SW 1271 (cell line): ENCODE measurements at places on chromosomes 3 and 15.

GRCh38 chr3:106711650-106712049, 665.6 kb upstream of the CCDC54 start:
- DNase-seq, result no peak

DNA sequence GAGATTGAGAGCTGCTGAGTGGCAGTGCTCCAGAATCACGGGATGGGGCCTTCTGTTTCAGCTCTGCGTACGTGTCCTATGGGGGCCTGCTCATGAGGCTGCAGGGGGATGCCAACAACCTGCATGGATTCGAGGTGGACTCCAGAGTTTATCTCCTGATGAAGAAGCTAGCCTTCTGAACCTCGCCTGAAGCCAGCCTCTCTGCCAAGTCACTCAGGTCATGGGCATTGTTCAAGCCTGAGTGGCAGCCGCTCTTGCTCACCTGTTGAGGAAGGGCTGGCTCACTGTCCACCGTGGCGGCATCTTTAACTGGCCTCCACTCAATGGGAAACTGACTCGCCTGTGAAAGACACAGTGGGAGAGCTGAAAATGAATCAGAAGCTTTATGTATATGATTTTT, 6.6 kb downstream of the POLR2H start:
- no peak for DNase-seq

- DNase-seq, result no peak
Observed at GRCh38 chr3:3771094-3771493, 28.1 kb upstream of the LRRN1 start.

DNA sequence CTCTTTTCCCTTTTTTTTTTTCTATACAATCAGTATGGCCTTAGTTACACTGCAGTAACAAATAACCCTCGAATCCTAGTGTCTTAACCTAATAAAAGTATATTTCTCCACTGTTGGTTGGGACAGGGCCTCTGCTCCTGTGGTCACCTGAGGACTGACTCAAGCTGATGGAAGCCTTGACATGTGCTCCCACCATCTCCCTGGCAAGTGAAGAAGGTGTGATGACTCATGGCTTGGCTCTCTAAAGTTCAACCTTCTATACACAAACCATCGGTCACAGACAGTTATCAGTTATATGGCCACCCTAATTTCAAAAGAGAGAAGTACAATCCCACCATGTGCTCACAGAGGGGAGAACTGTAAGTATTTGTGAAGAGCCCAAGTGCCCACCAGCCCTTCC, 65.8 kb upstream of the CACNA2D3 start:
- no peak for DNase-seq

GRCh38 chr3:119628390-119628789, 30.7 kb downstream of the PLA1A start:
- no peak for DNase-seq

- DNase-seq, result no peak
Observed at GRCh38 chr3:52546111-52546901, 9.9 kb downstream of the UQCC5 start.

DNA sequence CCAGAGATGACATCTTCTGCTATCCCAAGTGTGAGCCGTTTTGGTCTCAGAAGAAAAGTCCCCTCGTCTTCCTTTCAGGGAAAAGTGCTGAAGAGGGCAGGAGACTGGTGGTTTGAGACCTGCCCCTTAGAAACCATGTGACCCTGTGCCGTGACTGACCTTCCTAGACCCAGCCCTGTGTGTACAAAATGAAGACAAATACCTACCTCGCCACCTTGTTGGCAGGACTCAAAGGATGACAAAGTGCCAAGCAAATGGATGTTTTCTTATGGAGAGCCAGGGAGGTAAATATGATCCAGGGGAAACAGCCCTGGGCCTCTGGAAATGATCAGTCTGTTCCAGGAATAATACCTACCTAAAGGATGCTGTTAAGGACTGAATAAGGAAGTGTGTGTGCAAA, 41.3 kb downstream of the FAM174B start:
- no peak for DNase-seq

DNA sequence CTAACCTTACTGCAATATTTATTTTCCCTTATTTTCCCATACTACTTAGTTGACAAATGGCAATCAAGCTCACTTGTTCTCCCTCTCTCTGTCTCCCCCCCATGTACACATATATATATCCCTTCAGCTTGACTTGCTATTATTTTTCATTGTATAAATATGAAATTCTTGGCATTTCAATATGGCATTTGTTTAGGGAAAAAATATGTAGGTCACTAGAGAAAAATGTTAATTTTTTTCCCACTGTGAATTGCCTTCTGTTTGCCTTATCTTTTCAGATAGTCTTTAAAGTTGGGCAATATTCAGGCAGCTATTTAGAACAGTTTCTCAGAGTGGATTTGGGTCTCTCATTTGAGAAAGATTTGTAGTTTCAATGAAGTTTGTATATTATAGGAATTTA, 62.8 kb upstream of the UTS2B start:
- no peak for DNase-seq

GRCh38 chr3:120470870-120471269, 20.1 kb upstream of the FSTL1 start:
- no peak for DNase-seq

DNA sequence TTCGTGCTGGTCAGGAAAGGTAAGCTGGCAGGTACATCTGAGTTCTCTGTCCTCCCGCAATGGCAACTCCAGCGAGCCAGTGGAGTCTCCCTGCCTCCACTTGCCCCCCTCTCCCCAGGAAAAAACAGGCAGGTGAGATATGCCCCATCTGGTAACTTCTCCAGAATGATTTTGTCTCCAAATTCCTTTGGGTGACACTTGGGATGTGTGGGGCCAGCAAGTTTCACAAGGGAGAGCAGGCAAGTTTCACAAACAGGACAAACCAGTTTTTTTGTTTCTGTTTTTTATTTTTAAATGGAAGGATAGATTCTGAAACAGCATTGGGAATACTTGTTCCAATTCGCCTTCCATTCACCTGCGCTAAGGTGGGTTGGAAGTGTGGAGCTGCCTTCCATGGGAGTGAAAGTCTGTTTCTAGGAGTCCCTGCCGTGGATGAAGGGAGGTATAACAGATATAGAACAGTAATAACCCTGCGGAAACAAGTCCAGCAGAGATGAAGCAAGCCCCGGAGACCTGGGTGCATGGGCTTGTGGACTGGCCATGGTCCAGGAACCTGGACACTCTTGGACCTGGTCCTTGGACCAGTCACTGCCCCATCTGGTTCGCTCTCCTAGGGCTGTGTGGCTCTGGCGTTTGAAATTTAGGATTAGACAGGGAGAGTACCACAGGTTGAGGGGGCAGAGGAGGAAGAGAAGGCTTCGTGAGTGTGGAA, 22.9 kb upstream of the KIF23 start:
- no peak for DNase-seq

- DNase-seq, result no peak
Observed at GRCh38 chr3:163328680-163329079, 1749.6 kb downstream of the SI start.

- no peak for DNase-seq
Observed at GRCh38 chr15:25173241-25174028, 218.6 kb downstream of the SNRPN start.

- peak; percentile 9 for DNase-seq
Observed at GRCh38 chr3:141305436-141305835, 62.9 kb upstream of the ZBTB38 start.

DNA sequence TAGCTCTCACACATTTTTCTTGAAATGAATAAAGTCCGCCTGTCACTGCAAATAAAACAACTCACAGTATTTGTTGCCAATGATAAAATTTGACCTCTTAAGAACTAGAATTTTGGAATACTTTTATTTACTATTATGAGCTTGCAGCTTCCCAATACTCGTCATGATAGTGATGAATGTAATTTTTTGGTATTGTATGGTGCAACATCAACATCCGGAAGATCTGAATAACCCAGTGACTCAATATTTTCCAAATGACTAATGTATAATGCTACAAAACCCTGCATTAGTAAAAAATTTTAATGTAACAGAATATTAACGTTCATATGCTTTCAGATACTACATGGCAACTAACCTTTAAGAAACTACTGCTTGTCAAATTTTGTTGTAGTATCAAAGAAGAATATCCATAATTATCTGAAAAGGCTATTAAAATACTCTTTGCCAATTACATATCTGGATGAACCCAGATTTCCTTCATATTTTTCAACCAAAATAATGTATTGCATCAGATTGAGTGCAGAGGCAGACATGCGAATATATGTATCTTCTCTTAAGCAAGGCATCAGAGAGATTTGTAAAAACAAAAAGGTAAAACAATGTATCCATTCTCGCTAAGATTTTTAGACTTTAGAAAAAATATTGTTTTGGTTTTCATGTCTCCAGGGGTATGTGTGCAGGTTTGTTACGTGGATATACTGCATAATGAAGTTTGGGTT, 95.3 kb downstream of the IGF2BP2 start:
- peak; percentile 58 for DNase-seq

- DNase-seq, result no peak
Observed at GRCh38 chr15:33738941-33739664, 229.2 kb upstream of the CHRM5 start.

- DNase-seq, result no peak
Observed at GRCh38 chr3:185779461-185779860, 45.4 kb downstream of the IGF2BP2 start.

- no peak for DNase-seq
Observed at GRCh38 chr15:89829616-89830440, 15.2 kb upstream of the ANPEP start.

DNA sequence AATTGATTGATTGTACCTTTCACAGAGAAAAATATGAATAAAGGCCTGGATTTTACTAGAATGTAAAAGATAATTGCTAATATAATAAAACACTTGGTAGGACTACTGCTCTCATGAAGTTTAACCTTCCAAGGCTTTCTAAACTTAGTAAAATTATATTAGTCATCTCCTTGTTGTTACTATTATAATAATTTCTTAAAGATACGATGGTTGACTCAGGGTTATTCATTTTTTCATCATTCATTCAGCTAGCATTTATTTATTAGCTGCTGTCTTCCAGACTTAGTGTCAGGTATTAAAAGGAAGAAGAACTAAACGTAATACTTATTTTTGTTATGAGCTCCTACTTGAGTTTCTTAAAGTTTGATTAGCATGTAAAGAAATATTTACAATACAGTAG, 771.6 kb upstream of the NR2F2 start:
- no peak for DNase-seq

- no peak for DNase-seq
Observed at GRCh38 chr3:1529676-1530075, 436.9 kb downstream of the CNTN6 start.

- no peak for DNase-seq
Observed at GRCh38 chr3:171516765-171517164, 56.6 kb upstream of the TNIK start.

DNA sequence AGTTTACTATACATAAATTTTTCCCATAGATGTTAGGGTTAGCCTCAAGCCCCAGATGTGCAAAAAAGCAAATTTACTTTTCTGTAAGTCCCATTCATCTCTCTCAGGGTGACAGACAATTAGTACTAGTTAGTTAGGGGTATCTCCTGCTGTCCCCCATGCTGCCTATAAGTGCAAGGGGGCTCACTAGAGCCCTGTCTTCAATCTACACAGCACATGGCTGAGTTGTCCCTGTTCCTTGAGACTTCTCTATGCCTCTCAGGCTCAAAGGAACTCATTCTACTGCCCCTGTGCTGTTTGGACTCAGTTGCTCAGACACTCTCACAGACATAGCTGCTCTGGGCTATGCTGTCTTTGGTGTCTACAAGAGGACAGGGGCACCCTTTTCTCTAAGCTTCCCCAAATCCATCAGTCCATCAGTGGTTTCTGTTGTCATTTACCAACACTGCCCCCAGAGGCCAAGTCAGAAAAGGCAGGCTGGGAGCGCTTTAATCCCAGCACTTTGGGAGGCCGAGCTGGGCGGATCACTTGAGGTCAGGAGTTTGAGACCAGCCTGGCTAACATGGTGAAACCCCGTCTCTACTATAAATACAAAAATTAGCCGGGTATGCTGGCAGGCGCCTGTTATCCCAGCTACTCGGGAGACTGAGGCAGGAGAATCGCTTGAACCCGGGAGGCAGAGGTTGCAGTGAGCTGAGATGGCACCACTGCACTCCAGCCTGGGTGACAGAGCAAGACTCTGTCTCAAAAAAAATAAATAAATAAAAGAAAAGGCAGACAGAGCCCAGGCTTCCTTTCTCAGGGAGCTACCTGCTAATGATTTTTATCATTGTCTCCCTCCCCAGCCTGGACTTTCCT, 31.4 kb upstream of the PRTG start:
- peak; percentile 40 for DNase-seq

DNA sequence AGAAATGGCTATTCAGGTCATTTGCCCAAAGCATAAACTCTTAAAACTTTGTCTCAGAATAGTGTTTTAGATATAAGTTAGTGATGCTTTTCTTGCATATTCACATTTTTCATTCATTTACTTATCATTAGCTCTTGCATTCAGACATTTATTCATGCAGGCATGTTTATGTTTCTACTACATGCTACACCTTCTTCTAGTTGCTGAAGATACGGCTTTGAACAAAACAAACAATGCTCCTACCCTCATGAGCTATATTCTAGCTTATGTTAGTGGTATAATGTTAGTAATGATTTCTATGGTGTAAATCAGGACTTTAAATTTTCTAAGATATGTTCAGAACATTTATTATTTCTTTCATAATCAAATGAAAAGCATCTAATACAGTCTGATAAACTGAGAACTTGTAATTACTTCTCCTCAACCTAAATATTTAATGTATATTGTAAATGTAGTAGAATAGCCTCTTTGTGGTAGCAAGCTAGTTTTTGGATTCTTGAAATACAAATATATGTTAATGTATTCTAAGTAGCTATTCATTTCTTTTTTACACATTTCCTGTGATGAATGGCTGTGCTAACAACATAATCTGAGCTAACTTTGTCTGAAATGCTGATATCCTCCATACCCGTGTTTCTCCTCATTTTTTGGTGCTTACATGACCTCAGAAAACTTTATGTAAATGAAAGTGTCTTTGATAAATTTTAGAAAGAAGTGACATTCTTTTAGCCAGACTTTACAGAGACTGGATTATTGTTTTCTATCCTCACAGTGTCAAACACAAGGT, 15.5 kb upstream of the GOLGA8B start:
- DNase-seq, result no peak

- peak; percentile 54 for DNase-seq
Observed at GRCh38 chr3:126197854-126198584, 17.6 kb upstream of the ALDH1L1 start.

GRCh38 chr15:29410338-29410737, 140.7 kb upstream of the NSMCE3 start:
- no peak for DNase-seq

- DNase-seq, result no peak
Observed at GRCh38 chr3:19576343-19576742, 357.7 kb downstream of the EFHB start.
